ENCODE measurements at places on chromosomes 16 and 17. TPM values are rescaled to one million over a fixed set of nuclear protein-coding genes. Genes with fewer than 3 reads are reported as not detected.

The CIBAR2 gene
- total RNA-seq: not detected

The RNF43 gene
- 12.0 TPM for total RNA-seq

The EVI2A gene
- 16.5 TPM for total RNA-seq

The ST6GALNAC1 gene
- total RNA-seq: not detected

The RRAD gene
- total RNA-seq: not detected

The NPTX1 gene
- 0.36 TPM for total RNA-seq

Data from melanocyte of skin (primary cell).